ENCODE measurements at places on chromosomes 16 and 17.

- DNase-seq: no peak
These were observed 1.7 kb upstream of the CHAD start for GRCh38 chr17:50470426-50470825.

- DNase-seq: no peak
These were observed 1047.2 kb downstream of the CDH11 start for GRCh38 chr16:64074706-64075105.

GRCh38 chr17:75779987-75780889 lies 4.4 kb upstream of the UNK start:
- no peak for DNase-seq

DNA sequence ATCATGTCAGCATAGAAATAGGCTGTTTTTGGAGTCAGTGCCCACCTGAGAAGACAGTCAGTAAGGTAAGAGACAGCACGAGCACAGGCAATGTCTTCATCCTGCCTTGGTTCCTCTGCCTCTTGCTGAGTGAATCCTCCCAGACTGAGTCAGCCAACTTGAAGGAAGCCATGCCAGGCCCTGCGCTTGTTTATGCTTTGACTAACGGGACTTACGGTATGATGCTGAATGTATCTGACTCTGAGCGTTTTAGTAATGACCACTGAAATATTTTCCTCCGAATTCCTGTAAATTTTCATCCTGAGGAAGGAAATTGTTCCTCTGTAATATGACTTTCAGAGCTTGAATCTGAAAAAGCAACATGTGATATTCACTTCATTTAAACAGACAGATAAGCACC lies 18.0 kb downstream of the C17orf67 start:
- DNase-seq: no peak

GRCh38 chr17:66612993-66613392 lies 221.9 kb upstream of the CACNG5 start:
- DNase-seq: no peak

GRCh38 chr16:65476448-65476955 lies 354.6 kb upstream of the CDH11 start:
- DNase-seq: no peak

DNA sequence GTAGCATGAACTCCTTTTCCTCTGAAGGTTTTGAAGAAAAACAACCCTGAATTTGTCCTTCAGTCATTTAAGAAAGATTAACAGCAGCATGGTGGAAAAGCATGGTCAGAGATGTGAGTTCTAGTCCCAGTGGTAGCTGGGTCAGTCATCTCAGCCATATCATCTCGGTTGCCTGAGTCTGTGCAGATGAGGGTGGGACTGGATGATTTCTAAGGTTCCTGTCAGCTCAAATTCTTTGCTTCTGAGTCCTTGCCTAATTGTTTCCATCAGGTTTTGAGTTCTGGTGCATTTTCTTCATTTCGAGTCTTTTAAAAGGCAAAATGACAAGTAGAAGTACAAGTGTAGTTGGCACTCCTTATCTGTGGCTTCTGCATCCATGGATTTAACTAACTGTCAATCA lies 63.9 kb downstream of the TNRC6C start:
- no peak for DNase-seq
